NCI-H2171 treated with DMSO at 0.1 percent for 48 hours (cell line): ENCODE measurements at places on chromosomes 16 and 17.

- no peak for DNase-seq
These were observed 6.7 kb upstream of the TMEM88 start for GRCh38 chr17:7848131-7848579.

GRCh38 chr17:4472286-4472685, 26.4 kb upstream of the SPNS2 start:
- no peak for DNase-seq

DNA sequence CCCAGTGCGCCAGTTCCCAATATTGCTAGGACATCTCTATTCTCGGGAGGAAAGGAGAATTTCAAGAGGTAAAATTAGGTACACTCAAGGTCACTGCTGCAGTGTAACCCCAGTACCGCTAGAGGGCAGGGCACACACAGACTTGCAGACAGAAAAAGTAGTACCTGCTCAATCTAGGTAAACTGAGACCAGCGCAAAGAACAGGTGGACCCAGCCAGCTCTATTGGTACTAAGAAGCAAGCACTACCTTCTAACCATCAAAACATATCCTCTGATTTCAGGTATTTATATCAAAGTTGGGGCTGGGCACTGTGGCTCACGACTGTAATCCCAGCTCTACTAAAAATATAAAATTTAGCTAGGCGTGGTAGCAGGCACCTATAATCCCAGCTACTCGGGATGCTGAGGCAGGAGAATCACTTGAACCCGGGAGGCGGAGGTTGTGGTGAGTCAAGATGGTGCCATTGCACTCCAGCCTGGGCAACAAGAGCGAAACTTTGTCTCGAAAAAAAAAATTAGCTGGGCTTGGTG, 3.6 kb upstream of the WDR81 start:
- DNase-seq: peak; percentile 87

DNA sequence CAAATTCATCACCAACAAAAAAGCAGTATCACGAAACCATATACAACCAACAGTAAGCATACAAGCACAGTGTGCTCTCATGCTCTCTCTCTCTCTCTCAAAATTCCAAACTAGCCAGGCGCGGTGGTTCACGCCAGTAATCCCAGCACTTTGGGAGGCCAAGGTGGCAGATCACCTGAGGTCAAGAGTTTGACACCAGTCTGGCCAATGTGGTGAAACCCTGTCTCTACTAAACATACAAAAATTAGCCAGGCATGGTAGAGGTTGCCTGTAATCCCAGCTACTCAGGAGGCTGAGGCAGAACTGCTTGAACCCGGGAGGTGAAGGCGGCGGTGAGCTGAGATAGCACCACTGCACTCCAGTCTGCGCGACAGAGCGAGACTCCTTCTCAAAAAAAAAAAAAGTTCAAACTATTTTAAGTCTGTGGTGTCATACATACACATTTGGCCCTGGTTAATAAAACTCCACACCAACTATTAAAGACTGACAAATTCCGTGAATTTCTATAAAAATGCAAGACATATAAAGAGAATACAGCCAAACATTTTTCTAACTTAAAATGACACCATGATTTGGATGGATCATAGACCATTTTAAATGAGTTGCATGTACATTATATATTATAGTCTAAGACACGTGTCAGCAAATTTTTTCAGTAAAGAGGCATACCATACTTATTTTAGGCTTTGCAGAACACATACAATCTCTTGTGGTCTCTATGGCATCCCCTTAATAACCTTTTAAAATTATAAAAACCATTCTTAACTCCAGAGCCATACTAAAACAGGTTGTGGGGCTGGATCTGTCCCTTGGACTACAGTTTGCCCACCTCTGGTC, 30.9 kb downstream of the GLG1 start:
- DNase-seq: no peak

- no peak for DNase-seq
These were observed 5.6 kb downstream of the P2RX1 start for GRCh38 chr17:3910420-3911270.

GRCh38 chr17:74872313-74873036, at the start of gene FDXR:
Gene FDXR, minus strand, starts transcription at chr17:74872994. Its CDS starts 50 bp downstream, at chr17:74872944.
- DNase-seq: peak; percentile 70

DNA sequence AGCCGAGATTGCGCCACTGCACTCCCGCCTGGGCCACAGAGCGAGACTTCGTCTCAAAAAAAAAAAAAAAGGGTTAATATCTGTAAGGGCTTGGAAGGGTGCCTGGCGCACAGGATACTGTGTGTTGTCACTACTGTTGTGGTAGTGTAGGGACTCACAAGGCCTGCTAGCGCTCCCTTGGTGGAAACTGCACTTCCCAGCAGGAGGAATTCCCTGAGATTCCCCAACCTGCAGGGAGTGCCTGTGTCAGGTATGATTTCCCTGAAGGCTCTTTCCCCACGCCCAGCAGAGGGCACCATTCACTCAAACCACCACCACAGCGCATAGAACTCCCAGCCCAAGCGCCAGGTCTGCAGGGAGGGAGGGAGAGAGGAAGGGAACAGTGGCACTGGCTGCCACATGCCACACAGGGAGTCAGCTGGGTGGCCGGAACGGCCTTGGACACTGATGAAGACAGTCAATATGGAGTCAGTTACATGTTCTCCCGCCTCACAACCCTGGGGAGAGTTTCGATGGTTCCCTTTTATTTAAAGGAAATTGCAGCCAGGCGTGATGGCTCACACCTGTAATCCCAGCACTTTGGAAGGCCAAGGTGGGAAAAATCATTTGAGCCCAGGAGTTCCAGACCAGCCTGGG, 32.7 kb upstream of the CDH1 start:
- peak; percentile 88 for DNase-seq

DNA sequence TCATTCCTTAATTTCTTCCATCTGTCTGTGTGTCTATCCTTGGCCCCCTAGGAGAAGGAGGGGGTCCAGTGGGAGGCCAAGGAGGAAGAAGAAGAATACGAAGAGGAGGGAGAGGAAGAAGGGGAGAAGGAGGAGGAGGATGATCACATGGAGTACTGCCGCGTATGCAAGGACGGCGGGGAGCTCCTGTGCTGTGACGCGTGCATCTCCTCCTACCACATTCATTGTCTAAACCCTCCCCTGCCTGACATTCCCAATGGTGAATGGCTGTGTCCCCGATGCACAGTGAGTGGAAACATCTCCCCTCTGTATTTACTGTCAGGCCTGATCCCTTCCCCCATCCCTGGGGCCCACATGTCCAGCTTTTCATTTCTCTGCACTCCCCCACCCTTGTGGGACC, 6.3 kb downstream of the CHD3 start:
- DNase-seq: no peak

- no peak for DNase-seq
These were observed 17.6 kb downstream of the TEX2 start for GRCh38 chr17:64245218-64246145.

DNA sequence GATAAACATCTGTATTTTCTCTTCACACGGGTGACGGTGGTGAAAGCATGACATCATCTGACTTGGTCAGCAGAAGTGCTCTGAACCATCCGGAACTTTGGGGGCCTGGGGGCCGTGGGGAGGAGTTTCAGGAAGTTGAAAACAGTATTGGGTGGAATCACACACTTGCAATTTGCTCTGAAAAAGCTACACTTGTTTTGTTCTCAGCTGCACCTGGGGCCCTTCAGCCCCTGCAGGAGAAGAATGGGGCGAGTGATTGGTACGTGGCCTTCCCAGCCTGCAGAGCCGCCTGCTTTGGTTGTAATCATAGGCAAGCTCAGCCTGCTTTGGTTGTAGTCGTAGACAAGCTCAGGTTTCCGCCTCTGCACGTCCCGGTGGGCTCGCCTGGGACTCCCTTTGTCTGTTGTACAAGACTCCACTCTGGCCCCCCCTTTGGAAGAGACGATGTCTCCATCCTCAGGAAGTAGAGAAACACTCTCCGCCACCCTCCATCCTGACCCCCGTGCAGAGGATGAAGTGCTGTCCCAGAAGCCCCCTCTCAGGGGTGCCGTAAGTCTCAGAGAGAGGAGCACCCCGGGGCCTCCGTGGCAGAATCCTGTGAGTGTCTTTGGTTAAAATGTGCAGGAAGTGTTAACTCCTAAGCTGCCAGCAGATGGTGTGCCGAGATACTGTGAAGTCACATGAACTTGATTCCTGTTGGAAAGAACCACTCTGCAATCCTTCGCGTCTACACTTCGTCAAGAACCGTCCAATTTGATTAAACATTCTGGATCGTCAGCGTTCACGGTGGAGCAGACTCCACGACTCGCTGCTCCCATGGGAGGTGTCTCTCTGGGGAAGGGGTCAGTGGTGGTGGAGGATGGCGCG, 5.4 kb downstream of the BANP start:
- peak; percentile 69 for DNase-seq

GRCh38 chr17:59093702-59094231, 12.9 kb downstream of the TRIM37 start:
- no peak for DNase-seq

DNA sequence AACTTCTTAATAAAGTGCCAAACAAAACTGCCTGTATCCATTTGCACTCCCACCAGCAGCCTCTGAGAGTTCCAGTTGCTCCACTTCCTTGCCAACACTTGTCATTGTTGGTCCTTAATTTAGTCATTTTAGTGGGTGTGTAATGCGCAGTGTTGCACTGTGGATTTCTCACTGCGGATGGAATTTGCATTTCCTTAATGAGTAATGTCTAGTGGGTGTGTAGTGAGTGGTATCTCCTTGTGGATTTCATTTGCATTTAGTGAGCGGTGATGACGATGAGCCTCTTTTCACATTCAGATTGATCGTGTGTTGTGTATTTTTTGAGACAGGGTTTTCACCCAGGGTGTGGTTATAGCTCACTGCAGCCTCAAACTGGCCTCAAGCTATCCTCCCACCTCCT, 4.1 kb upstream of the MSLN start:
- no peak for DNase-seq

DNA sequence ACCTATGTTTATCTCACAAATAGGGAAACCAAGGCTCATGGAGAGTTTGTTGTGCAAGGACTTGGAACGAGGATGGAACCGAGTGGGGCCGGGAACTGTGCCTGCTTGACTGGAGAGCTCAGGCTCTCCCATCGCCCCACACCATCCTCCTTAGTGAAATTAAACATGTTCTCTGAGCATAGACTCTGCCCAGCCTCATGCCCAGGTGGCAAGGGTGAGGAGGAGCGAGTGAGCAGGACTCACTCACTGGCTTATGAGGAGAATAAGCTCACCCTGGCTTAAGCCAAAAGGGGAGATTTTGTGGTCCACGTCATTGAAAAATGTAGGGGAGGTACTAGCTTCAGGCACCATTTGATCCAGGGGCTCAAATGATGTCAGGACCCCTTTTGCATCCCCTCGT, 44.8 kb downstream of the NKD1 start:
- no peak for DNase-seq

GRCh38 chr17:82844796-82845162, 5.0 kb upstream of the ZNF750 start:
- DNase-seq: no peak

DNA sequence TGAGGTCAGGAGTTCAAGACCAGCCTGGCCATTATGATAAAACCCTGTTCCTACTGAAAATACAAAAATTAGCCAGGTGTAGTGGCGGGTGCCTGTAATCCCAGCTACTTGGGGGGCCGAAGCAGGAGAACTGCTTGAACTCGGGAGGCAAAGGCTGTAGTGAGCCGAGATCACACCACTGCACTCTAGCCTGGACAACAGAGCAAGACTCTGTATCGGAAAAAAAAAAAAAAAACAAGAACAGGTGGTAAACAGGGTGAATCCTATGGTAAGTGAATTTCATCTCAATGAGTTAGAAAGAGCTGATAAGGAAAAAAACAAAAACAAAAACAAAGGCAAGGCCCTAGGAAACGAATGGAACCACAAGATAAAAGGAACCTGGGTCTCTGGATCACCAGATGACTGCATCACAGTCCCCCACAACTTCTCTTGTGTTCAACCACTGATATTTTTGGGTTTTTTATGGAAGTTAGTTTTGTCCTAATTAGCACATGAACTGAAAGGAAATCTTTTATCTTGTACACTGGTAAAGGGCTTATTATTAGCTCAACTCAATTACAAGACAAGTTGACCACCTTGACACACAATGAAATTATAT, 21.0 kb downstream of the GLG1 start:
- no peak for DNase-seq
